RWPE2 (cell line): ENCODE measurements at places on chromosomes 5 and 9.

DNA sequence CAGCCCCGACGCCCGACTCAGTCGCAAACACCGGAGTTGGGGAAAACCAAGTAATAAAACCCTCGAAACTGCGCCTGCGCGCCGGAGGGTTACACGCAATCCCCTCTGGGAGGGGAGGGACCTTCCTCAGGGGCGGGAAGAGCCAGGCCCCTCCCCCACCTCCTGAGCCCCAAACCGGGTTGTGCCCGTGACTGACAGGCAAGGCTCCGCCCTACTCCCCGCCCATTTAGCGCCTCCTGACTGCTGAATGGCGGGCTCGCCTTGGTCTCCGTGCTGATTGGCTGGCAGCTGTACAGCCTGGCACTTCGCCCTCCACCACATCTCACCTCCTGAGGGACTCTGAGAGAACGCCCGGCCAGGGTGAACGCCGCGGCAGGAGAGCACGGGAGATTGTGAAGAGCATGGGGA lies at the start of gene PRDM9:
PRDM9 (plus strand) TSS at position 332 of the 408 bp plus-strand sequence. CDS start 1,425 bp downstream, outside the sequence.
- no peak within 1 kb of the TSS for H3K27ac ChIP-seq
- H3K4me1 ChIP-seq = no peaks in the 10 kb centered on the region
- H3K4me3 ChIP-seq = no peak within 1 kb of the TSS
- no peak for DNase-seq
- no peaks in the 10 kb centered on the region for H3K27me3 ChIP-seq

GRCh38 chr5:133925866-133926488 lies 42.4 kb downstream of the C5orf15 start:
- H3K36me3 ChIP-seq = no peaks in the 10 kb centered on the region
- H3K27me3 ChIP-seq = no peaks in the 10 kb centered on the region
- no peak overlapping the region for H3K27ac ChIP-seq
- no peak for DNase-seq
- peaks cover 4% of the 10 kb centered on the region for H3K4me1 ChIP-seq
- no peak overlapping the region for H3K4me3 ChIP-seq

- H3K27ac ChIP-seq = no peak overlapping the region
- no peaks in the 10 kb centered on the region for H3K36me3 ChIP-seq
- DNase-seq = peak; percentile 77
- no peak overlapping the region for H3K4me3 ChIP-seq
- no peaks in the 10 kb centered on the region for H3K27me3 ChIP-seq
These were observed 797.2 kb downstream of the EFNA5 start for GRCh38 chr5:106873568-106873967.

- H3K27ac ChIP-seq = no peak overlapping the region
- no peaks in the 10 kb centered on the region for H3K27me3 ChIP-seq
- 0 out of 2 replicates have a peak, but pooled peaks cover 9% of the 10 kb centered on the region for H3K36me3 ChIP-seq
- no peak overlapping the region for H3K4me3 ChIP-seq
- no peaks in the 10 kb centered on the region for H3K4me1 ChIP-seq
These were observed 148.2 kb downstream of the TLE4 start for GRCh38 chr9:79719989-79720388.

DNA sequence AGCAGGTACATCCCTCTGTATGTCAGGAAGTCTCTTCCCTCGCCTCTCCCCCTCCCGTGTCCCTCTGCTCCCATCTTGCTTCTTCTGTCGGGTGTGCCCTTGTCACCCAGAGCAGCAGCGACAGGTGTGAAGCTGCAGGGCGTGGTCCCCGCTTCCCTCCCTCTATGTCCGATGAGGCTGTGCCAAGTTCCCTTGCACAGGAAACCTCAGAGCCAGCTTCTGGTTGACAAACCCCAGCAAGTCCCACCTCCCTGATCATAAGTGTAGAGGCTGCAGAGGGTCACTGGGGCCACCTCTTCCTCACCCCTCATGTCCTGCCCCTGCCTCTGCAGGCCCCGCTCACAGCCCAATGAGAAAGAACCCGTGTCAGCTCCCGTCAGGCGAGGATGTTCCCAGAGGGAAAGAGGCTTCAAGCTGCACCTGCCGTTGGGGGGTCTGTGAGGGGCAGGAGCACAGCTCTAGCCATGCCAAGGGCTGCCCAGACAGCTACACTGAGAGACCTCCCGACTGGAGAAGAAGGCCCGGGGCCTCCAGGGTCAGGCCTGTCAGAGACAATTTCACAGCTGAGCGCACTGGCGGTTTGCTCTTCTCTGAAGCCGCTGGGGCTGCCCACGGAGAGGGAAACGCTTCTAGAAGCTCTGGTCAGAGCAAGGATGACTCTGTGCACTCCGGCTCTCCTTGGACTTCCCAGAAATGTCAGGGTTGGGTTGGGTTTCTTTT lies 73.3 kb downstream of the AK8 start:
- no peak overlapping the region for H3K4me3 ChIP-seq
- H3K27me3 ChIP-seq = no peaks in the 10 kb centered on the region
- no peak overlapping the region for H3K27ac ChIP-seq
- no peaks in the 10 kb centered on the region for H3K4me1 ChIP-seq
- H3K36me3 ChIP-seq = no peaks in the 10 kb centered on the region

- no peaks in the 10 kb centered on the region for H3K36me3 ChIP-seq
- H3K27me3 ChIP-seq = no peaks in the 10 kb centered on the region
- H3K4me1 ChIP-seq = peaks cover 7% of the 10 kb centered on the region
- no peak overlapping the region for H3K4me3 ChIP-seq
These were observed 164.0 kb downstream of the TTC39B start for GRCh38 chr9:15142878-15143534.

GRCh38 chr5:156759156-156759555 lies 90.9 kb upstream of the PPP1R2B start:
- no peak overlapping the region for H3K27ac ChIP-seq
- no peaks in the 10 kb centered on the region for H3K4me1 ChIP-seq
- DNase-seq = no peak

DNA sequence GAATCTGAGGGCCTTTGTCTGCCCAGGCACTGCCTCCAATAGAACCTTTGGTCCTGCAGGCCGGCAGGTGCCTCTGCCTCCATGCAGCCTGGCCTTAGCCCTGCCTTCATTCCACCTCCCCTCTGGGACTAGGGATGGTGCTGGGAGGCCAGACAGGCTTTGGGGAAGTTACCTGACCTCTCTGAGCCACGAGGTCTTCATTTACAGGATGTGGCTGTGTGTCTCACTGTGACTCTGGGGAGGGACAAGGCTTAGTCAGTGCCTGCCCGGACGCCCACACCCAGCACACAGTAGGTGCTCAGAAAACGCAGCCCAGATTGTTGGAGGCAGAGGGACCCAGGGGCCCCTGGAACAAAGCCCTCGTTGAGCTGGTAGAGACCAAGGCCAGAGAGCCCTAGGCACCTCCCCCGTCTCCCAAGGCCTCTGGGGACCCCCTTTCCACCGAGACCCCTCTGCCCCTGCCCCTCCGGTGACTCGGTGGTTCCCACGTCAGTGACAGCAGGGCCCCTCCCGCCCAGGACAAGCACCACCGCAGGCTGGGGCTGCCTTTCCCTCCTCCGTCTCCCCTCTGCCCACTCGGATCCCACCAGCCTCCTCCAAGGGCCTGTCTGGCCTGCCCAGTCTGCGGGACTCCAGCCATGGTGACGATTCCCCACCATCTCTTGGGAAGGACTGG lies 46.9 kb upstream of the EGFL7 start:
- peaks cover 3% of the 10 kb centered on the region for H3K4me1 ChIP-seq
- DNase-seq = no peak
- H3K27me3 ChIP-seq = no peaks in the 10 kb centered on the region

GRCh38 chr9:89461265-89461664 lies 36.6 kb downstream of the SEMA4D start:
- H3K27ac ChIP-seq = no peak overlapping the region
- no peaks in the 10 kb centered on the region for H3K27me3 ChIP-seq
- H3K4me3 ChIP-seq = no peak overlapping the region
- DNase-seq = no peak

DNA sequence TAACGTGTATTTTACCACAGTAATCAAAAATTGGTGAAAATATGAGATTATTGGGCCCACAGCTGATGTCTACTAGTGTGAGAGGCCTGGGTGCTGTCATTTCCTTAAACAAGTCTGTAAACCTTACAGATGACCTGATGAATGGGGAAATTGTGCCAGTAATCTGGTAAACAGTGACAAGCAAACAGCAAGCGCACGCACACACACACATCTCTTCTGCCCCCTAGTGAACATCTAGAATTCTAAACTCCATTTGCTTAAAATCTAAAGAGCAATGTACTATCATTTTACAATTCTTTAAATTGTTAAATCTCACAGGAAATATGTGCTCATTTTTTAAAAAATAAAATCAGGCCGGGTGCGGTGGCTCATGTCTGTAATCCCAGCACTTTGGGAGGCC lies 7.5 kb upstream of the RAPGEF1 start:
- no peaks in the 10 kb centered on the region for H3K36me3 ChIP-seq
- DNase-seq = no peak
- no peaks in the 10 kb centered on the region for H3K4me1 ChIP-seq
- H3K27ac ChIP-seq = no peak overlapping the region
- no peak overlapping the region for H3K4me3 ChIP-seq

DNA sequence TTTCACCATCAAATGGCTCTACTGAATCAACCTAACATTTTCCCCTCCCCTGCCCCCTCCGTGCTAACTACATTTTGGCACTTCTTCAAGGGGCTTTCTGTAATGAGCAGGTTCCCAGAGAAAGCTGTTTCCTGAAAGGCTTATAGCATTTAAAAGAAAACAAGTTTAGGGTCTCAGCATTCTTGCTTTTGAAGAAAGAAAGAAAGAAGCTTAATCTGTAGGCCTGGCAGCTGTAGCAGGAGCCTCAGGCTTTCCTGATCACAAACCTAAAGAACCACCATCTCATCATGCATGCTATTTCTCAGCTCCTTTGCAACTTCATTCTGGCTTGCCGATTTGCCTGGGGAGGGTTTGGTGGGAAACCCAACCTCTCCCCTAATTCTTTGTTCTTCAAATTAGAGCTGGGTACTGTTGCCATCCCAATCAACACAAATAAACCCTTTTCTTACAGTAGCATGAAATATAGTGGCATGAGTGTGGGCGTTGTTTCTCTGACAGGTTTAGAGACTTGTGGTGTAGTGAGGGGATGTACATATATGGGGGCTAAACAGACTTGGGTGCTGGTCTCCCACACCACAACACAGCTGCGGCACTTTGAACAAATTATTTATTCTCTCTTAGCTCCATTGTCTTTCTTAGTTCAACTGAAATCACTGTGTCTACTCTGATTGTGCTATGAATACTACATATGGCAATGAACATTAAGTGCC lies 160.5 kb upstream of the TNC start:
- H3K4me3 ChIP-seq = no peak overlapping the region
- no peaks in the 10 kb centered on the region for H3K27me3 ChIP-seq
- H3K4me1 ChIP-seq = no peaks in the 10 kb centered on the region
- DNase-seq = no peak

DNA sequence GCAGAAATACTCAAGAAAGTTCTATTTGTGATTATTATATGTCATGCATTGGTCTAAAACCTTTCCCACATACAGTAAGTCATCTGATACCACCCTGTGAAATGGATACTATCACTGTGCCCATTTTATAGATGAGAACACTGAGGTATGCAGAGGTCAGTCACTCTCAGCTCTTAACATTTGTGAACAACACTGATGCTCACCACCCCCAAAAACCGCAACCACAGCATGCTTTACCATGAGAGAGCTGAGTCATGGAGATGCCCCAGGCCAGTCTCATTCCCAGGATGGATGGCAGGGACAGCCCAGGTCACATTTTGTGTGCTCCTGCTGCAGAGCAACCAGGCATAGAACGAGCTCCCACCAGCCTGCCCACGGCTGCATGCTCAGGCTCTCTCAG lies 53.5 kb upstream of the IRX1 start:
- H3K4me3 ChIP-seq = no peak overlapping the region
- H3K36me3 ChIP-seq = no peaks in the 10 kb centered on the region
- no peak for DNase-seq
- no peak overlapping the region for H3K27ac ChIP-seq

DNA sequence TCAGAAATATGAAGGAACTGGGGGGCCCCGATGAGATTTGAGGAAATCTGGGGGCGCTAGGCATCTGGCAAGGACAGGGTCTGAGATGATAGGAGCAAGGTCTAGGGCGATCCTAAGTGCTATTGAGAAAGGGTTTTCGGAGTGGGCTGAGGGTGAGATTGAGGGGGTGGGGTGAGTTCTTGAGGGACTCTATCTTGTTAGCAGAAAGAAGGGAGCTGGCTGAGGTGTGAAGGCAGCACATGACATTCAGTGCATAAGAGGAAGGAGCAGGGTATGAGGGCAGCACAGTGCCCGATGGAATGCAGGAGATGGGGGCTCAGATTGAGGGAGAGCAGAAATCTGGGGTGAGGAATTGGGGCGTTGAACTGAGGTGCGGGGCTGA lies 640 bp downstream of the TRIM32 start:
- no peak for DNase-seq
- peak overlapping the region; percentile 32 for H3K27ac ChIP-seq
- H3K36me3 ChIP-seq = peaks cover 15% of the 10 kb centered on the region
- peak overlapping the region; percentile 56 for H3K4me3 ChIP-seq

GRCh38 chr5:124718380-124718789 lies 28.1 kb downstream of the ZNF608 start:
- H3K4me3 ChIP-seq = no peak overlapping the region
- H3K4me1 ChIP-seq = no peaks in the 10 kb centered on the region
- H3K27ac ChIP-seq = no peak overlapping the region
- no peaks in the 10 kb centered on the region for H3K36me3 ChIP-seq

DNA sequence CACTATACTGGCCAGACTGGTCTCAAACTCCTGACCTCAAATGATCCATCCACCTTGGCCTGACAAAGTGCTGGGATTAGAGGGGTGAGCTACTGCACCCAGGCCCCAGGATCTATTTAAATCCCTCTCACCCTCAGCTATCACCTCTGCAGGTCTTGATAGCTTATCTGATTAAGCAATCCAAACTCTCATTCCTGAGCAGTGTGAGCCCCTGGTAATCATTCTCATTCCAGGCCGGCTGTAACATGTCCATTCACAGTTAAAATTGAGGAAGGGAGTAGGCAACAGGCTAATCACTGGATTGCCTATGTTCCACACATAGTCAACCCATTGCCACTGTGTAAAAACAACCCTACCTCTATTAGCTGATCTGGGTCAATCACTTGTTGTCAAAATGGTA lies 111.1 kb downstream of the AGTPBP1 start:
- H3K27me3 ChIP-seq = no peaks in the 10 kb centered on the region
- no peak overlapping the region for H3K4me3 ChIP-seq
- H3K27ac ChIP-seq = no peak overlapping the region

DNA sequence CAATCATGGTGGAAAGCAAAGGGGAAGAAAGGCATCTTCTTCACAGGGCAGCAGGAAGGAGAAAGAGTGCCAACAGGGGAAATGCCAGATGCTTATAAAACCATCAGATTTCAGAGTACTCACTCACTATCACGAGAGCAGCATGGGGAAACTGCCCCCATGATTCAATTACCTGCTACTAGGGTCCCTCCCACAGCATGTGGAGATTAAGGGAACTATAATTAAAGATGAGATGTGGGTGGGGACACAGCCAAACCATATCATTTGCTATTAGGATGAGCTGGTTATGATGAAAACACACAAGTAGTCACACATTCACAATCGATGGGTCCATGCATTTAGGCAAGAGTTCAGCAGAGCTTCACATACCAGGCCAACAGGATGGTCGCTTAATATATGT lies 469.0 kb downstream of the PDE4D start:
- no peak overlapping the region for H3K27ac ChIP-seq
- no peak overlapping the region for H3K4me3 ChIP-seq
- H3K27me3 ChIP-seq = no peaks in the 10 kb centered on the region
- no peaks in the 10 kb centered on the region for H3K36me3 ChIP-seq
- H3K4me1 ChIP-seq = no peaks in the 10 kb centered on the region
- no peak for DNase-seq
